ENCODE measurements at places on chromosomes 2 and 18.
A peak's percentile ranks its signal among the peaks of the same experiment; 100 is the strongest.

DNA sequence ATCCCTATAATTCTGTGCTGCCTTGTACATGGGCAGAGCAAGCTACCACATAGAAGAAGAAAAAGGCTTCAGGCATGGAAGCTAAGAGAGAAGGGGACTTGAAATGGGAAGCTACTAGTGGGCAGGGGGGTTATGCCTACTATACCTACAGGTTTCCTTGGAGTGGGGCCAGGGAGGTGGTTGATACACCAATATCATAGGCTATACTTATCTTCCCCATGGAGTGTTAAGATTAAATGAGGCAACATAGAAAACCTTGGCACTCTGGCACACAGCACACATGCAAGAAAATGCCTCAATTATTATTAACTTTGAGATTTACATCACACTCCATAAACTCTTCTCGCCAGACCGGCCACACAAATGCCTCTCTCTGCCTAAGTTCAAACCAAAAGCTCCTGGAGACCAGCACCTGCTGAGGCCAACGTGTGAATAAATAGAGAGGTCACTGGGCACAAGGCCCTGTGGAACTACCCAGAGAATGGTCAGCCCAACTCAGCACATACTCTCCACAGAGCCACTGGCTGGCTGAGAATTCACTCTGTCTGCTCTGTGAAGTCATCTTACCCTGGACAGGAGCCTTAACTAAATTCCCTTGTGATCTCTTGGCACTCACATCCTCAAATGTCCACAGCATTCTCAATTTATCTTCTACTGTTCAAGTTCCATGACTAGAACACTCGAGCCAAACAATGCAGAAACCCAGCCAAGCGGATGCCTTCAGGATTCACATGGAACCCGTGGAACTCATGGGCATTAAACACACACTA lies 498.7 kb downstream of the BCL11A start:
- no peak for DNase-seq

DNA sequence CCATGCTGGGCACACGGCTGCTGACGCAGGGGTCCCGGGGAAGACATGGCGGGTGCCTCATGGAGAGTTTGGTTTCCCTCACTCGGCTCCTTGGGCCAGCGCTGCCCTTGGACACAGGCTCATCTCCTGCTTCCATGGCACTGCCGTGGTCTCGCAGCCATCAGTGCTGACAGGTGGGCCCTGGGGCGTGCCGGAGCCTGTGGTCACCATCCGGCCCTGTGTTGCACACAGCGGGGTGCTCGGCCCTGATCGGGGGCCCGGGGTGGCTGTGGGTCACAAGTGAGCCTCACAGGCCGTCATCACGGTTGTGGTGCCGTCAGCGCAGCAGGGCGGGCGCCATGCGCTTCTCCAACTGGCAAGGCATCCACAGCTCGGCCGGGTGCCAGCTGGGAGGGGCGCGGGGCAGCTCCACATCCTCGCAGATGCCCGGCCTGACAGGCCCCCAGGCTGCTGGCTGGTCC lies 582 bp downstream of the RTP5 start:
- DNase-seq: no peak

DNA sequence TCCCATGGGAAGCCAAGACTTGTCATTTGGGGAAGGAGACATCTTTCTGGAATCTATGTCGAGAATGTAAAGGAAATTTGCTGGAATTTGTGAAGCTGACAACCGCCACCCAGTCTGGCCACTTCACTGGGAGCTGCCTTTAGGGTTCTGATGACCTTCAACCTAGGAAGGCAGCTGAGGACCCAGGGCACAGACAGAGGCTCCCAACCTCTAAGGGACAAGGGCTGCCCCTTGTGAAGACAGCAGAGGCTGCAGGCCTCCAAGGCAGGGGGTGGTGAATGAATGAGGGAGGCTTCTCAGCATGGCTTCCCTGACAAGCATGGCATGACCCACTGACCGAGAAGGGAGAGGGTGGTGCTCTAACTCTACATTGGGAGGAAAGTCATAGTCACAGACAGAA lies 128.9 kb upstream of the ASB18 start:
- DNase-seq: no peak

DNA sequence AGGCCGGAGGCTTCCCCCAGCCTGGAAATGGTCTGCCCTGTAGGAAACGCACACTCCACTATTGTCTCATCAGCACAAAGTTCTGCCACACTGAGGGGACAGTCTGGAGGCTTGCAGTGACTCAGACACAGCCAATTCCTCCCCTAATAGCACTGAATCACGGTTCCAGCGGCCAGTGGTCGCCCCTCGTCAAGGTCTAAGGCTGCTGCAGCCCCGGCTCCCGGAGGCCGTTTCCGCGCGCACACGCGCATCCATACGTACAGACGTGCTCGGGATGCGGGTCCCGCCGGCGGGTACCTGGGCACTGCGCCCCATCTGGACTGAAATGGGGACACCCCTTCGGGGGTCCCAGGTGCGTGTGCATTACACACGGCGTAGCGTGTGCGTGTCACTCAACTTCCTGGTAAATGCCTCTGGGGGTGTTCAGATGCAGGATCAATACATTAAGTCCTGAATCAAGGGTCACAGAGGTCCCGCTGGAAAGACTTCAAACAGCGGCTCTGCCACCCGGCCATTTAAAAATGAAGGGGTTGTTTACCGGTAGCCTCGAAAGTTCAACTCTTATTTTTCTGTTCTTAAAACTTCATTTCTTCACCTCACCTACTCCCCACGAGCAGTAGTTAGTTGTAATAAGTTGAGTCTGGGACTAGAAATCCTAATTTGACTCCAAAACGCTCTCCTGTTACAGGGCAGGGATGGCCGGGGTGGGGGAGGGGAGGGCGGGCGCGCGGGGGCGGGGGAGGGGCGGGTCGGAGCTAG lies 572 bp upstream of the ZNF516 start:
- DNase-seq: peak; percentile 86

- no peak for DNase-seq
Observed at GRCh38 chr18:2310886-2311285, 260.4 kb downstream of the METTL4 start.

Measured in NB4 (cell line).